ENCODE measurements at places on chromosomes 16 and 17.

- no peak for DNase-seq
These were observed 795 bp upstream of the PAQR4 start for GRCh38 chr16:2968368-2968737.

- no peak for DNase-seq
These were observed 74.3 kb downstream of the MMD start for GRCh38 chr17:55347341-55347740.

DNA sequence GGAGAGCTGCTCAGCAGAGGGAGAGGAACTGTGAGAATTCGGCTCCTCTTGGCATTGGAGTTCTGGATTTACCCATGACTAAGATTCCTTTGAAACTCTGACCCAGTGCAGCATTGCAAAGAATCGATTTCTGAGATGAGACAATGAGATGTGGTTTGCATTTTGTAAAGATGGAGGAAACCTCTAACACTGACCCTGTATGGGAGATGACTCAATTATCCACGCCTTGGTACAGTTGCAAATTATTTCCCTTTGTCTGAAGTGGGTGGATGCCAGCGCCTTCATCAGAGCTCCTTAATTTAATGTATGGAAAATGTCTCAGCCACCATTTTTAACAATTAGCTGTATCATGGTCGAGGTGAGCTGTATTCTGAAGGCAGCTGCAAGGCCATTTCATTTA is 53.4 kb downstream of the NUP93 start:
- DNase-seq: no peak

DNA sequence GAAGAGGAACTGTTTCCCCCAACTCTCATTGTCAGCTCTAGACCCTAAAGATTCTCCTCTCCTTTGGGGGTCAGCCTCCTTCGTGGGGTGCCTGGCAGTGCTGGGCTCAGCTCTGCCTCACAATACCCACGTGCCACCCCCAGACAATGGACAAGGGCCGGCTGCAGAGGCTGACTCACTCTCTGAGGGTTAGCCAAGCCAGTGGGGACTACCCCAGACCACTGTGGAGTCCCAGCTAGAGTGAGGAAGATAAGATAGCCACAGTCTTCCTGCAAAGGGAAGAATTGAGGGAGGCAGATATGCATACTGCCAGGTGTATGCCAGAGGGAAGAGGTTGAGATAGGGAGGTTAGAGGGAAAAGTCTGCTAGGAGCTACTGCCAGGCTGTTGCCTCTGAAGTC is 13.5 kb upstream of the MTMR4 start:
- DNase-seq: no peak

DNA sequence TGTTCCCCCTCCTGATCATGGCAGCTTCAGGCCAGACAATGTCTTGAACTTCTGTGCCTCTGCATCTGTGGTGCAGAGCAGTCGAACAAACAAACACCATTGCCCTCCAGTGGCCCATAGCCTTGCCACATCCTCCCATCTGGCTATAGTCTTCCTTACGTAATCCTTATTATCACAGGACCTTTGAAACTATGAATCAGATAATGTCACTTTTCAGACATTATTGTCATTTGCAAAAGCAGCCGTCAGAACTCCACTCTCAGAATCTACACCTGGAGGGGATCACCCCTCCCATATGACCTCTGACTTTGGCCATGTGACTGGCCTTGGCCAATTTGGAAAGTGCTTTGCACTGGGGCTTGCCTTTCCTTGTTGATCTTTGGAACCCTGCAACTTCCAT is 387.3 kb downstream of the MAF start:
- no peak for DNase-seq

Measured in activated CD4-positive, alpha-beta memory T cell treated with anti-CD3 and anti-CD28 coated beads, Interleukin-2, amount 10 ng/mL, durations not matched to agents 7 days and 5 days (primary cell).